NCI-H526 treated with DMSO at 0.1 percent for 48 hours (cell line): ENCODE measurements at places on chromosomes 7 and 10.

DNA sequence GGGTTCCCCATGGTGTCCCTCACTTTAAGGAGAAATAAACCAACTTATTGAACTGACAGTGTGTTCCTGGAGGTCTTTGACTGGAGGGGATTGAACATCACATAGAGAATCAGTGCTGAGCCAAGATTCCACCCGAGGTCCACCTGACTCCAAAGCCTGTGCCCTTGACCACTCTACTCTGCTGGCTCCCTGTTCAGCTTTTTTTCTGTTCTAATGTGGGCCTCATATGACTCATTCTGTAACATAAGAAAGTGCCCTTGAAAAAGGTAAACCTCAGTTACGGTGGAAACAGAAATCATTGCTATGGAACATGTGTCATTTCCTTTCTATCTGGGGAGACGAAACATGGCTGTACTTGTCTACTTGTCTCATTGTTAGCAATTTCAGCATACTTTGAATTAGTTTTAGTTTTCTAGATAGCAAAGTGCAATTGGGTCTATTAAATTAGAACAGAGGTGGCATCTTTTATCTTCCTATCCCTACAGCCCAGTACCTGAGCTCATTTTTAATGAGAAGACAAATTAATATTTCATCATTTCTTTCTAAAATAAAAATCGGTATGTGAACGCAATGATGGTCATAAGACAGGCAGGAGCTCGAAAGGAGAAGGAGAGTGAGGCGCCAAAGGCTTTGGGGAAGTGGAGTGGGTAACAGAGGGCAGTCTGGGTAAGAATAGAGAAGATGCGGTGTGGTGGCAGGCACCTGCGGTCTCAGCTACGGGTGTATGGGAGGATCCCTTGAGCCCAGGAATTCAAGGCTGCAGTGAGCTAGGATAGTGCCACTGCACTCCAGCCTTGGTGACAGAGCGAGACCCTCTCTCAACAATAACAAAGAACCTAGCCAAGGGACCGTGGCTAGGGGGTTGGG is 1.5 kb downstream of the GSDME start:
- no peak for DNase-seq

GRCh38 chr10:31949266-31949665 is 20.6 kb upstream of the ARHGAP12 start:
- no peak for DNase-seq

DNA sequence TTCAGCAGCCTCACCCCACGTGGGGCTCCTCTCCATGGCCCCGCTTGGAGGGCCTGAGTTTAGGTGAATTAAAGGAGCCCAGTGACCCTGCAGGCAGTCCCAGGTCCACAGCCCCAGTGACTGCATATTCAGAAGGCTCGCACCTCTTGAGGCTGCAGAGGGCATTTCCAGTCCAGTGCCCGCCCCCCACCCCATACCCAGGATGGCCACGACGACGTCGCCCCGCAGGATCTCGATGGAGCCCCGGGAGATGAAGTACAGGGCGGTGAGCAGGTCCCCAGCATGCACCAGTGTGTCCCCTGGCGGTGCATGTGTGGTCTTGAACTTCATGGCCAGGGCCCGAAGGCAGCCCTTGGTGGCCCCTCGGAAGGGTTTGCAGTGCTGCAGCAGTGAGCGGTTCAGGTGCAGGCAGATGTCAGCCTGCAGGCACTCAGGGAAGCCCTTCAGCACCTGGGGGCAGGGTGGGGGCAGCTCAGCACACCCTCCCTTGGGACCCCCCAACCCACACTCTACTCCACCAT is 28.1 kb downstream of the KCNH2 start:
- DNase-seq: no peak

DNA sequence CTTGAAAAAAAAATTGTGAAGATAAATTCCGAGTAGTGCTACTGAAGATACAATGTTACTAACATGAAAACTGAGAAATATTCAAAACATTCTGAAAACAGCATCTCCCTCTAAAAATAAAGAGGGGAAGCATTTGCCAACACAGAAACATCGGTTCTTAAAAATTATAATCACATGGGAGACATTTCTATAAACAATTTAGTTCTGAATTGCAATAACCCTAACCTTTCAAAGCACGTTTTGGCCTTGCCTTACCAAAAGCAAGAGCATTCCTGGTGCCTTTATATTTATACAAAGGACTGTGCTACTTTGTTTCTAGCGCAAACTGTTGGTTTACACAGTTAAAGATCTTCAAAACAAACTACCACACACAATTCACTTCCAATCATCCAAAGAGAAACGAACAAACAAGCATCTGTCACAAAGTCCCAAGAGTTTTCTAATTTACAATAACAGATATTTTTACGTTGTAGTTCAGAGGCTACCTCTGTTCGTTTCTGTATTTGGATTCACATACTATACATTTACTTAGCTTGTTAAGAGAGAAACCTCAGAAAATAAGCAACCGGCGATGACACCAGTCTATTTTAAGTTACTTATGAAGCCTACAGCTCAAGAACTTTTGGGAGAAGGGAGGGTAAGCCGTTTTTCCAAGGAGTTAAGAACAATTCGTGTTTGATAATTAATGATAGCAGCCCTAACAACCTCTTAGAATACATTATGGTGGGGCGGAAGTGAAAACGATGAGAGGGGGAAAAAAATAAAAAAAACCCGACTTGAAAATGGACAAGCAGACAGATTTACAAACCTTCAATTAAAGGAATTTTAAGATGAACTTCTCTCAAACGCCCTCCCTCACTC is 1.3 kb downstream of the ABI1 start:
- no peak for DNase-seq

- DNase-seq: no peak
Measured at GRCh38 chr7:124643311-124643811, 122.2 kb downstream of the GPR37 start.
